Astrocyte of the cerebellum (primary cell): ENCODE measurements at places on chromosomes 6 and 20.

DNA sequence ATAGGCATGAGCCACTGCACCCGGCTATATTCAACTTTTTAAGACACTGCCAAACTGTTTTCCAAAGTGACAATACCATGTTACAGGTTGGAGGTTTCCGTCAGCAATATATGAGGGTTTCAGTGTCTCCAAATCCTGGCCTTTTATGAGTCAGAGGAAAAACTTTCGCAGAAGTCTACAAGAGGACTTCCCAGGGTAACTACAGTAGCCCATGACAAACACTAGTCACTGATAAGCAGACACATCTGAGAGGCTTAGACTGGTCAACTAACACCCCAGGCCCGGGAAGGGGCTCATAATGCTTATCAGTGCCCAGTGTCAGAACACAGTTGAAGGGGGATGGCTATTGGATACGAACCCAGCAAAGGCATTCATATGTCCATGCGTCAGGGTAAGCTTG lies 85.4 kb downstream of the SOX4 start:
- no peak for DNase-seq

- DNase-seq = no peak
Measured at GRCh38 chr6:106882138-106882537, 92.4 kb downstream of the CD24 start.

- DNase-seq = no peak
Measured at GRCh38 chr20:61430228-61430624, 178.2 kb downstream of the CDH4 start.

GRCh38 chr6:133741375-133741861 lies 147.5 kb upstream of the TCF21 start:
- no peak for DNase-seq

GRCh38 chr6:117237561-117237960 lies 27.8 kb upstream of the VGLL2 start:
- DNase-seq = peak; percentile 58

DNA sequence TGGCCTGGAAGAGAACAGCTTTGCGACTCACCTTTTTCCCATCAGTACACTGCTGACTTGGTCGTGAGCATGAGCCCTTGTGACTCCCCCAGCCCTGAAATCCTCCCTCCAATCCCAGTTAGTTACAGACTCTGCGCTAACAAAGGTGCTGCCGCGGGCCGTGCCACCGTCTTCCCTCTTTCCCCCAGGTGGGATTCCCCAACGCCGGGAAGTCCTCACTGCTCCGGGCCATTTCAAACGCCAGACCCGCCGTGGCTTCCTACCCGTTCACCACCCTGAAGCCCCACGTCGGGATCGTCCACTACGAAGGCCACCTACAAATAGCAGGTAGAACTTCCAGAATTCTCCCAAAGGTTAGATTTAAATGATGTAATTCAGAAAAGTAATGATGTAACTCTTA lies 16.1 kb downstream of the MTG2 start:
- no peak for DNase-seq

- no peak for DNase-seq
Measured at GRCh38 chr20:7155282-7155681, 387.8 kb downstream of the BMP2 start.

DNA sequence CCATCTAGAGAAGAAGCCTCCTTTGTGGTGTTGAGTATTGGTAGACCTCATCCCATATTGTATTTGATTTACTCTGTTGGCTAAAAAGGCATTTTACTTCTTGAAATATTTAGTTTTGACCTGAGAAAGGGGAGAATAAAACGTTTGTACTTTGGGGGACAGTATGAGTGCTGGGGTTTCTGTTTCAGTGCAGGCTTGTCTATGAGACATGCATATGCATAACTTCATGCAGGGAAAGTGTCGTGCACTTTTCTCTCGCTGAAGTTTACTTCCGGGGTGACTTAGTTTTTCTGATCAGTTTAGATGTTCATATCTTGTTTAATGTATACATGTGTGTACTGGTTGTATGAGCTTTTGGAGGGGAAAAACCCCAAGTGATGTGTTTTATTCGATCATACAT lies 59.5 kb downstream of the UTRN start:
- no peak for DNase-seq

DNA sequence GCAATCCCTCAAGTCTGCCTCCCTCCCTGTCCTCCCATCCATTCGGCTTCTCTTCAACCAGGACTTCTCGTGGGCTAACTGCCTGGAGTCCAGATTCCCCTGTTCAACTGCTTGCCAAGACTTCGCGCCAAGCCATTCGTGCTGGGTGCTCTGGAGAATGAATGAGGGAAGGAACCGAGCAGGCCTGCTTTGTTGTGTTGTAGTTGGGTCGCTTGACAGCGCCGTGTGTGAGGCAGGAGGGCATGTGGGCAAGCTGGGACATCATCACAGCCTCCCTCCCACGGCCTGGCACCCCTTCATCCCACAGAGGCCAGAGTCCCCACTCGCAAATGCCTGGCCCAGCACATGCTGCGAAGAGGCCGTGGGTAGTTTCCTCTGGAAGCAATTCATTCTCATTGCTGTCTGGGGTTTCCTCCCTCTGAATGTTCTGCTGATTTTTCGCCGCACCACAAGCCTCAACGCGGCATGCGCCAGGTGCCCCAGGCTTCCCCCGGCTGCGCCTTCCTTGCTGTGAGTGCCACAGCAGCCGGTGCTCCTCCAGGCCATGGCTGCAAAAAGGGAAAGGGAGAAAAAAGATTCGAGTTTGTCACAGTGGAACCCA lies 336.0 kb downstream of the QKI start:
- DNase-seq = no peak

- DNase-seq = no peak
Measured at GRCh38 chr6:141682391-141682790, 450.3 kb upstream of the GJE1 start.
